Heart left ventricle (tissue), 16 donors: ENCODE measurements at places on chromosomes 4 and X. TPM values are rescaled to one million over a fixed set of nuclear protein-coding genes. Genes with fewer than 3 reads are reported as not detected.
A peak's percentile ranks its signal among the peaks of the same experiment; 100 is the strongest.

DNA sequence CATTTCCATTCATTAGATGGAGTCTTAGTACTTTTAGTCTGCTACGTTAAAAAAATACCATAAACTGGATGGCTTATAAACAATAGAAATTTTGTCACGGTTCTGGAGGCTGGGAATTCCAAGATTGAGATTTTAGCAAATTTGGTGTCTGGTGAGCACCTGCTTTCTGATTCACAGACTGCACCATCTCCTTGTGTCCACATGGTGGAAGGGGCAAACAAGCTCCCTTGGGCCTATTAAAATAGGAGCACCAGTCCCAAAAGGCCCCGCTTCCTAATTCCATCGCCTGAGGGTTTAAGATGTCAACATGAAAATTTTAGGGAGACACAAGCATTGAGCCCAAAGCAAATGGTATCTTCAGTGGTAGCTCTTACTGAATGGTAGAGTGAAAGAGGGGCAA is 120.5 kb upstream of the MAP9 start:
- DNase-seq, result no peak

The CT55 gene
- not detected for total RNA-seq

The OTUD6A gene
- not detected for total RNA-seq

The RHOXF2B gene
- total RNA-seq, result not detected

DNA sequence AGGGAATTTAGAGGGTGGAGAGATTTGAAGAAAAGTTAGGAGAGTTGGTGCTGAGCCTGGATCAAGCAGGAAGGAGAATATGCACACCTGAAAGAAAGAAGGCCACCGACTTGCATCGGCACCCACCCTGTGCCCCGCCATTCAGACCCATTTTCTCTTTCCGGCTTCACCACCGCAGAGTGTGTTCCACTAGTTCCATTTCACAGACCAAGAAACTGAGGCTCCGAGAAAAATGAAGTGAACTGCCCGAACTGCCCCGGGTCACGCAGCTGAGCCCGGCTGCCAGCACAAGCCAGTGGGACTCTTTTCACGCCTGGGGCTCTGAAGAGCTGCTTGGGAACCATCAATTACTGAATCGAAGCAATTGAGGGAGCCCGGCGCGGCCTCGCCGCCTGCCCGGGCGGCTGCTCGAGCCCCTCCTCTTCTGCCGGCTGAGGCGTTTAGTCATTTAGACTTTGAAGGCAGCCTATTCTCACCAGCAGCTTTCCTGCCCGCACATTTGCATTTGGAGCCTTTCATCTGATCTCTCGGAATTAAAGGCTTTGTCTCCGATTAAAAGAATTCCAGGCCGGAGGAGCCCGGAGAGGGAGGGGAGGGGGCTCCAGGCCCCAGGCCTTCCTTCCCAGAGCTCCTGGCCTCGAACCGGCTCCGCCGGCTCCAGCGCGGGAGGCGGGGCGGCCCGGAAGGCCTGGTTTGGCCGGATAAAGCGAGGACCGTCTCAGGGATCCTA is 140.2 kb upstream of the PJA1 start:
- DNase-seq, result no peak

The OCIAD2 gene
- total RNA-seq, result 14.4 TPM

- DNase-seq, result no peak
These were observed 5.7 kb upstream of the MPC1L start for GRCh38 chrX:40617566-40617965.

- no peak for DNase-seq
These were observed 743.2 kb downstream of the TRAM1L1 start for GRCh38 chr4:116342143-116342542.

GRCh38 chr4:3320361-3321023 is 27.7 kb downstream of the RGS12 start:
- DNase-seq, result no peak

DNA sequence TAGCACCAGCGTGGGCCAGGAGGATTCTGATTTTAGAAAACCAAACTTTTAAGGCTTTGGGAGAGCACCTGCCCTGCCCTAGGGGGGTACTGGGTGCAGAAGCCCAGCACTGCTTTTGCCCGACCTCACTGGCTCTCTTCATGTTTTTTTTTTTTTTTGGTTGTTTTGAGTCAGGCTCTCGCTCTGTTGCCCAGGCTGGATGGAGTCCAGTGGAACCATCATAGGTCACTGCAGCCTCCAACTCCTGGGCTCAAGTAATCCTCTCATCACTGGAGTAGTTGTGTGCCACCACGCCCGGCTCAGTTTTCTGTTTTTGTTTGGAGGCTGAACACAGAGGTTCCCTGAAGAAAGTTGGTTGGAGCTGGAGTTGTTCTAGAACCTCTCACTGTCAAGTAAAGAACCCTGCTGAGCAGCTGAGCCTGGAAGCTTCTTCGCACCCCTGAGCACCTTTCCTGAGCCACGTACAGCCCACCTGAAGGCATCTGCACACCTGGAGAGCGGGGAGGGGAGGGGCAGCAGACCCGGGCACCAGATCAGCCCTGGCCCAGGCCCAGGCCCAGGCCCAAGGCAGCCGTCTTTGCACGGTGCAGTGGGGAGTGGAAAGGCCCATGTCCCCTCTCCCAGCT is 49.5 kb downstream of the SHROOM2 start:
- DNase-seq, result no peak

The GLRB gene
- total RNA-seq, result 16.5 TPM

DNA sequence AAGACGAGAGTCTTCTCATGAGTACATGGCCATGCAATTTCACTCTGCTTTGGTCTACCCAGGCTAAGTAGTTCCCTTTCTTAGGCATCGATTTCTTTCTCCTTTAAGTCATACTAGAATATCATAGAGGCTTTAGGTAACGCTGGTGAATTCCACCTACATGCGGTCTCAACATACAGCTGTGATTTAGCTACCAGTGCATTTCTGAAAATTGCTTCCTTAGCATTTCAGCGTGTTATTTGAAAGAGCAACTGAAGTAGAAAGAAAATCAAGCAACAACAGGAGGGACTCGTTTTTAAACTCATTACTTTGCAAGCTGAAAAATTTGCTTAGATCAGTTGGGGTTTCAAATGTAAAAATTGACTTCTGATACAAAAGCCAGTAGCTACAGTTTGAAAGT is 48.1 kb upstream of the RASGEF1B start:
- DNase-seq, result no peak

GRCh38 chrX:133633950-133634349 is 218.7 kb upstream of the GPC4 start:
- DNase-seq, result no peak

- DNase-seq, result no peak
These were observed 1160.3 kb downstream of the FSTL5 start for GRCh38 chr4:161003418-161004057.

DNA sequence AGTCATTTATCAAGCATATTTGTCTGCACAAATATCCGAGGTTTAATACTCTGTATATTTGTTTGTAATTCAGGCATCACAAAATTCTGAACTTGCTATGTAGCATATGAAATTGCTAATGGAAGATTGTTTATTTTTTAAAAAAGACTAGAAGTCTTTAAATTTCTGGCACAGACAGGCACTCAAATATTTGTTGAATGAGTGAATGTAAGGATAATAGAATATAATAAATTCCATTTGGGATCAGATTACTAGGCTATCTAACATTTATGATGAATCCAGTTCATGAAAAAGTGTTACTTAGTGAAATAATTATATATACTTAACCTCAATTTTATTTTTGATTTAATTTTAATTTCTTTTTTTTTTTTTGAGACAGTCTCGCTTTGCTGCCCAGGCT is 30.4 kb upstream of the TEC start:
- no peak for DNase-seq

DNA sequence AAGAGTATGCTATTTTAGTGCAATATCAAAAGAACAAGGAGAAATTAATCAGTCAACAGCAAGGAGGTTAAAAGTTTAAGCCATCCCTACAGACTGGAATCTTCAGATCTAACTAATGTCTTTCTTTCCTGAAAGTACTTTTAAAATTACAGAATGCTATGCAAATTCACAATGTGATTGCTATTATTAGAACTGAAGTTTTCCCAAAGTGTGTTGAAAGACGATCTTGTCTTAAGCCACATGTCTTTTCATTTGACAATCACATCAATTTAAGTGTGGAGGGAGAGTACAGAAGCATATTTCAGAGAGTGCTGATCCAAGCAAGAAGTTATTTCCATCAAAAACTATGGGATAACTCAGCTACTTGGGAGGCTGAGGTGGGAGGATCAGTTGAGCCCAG is 64.7 kb upstream of the TNIP3 start:
- DNase-seq, result no peak

- no peak for DNase-seq
These were observed 341 bp upstream of the PRPS2 start for GRCh38 chrX:12790885-12791256.

The CLGN gene
- 53.7 TPM for total RNA-seq

DNA sequence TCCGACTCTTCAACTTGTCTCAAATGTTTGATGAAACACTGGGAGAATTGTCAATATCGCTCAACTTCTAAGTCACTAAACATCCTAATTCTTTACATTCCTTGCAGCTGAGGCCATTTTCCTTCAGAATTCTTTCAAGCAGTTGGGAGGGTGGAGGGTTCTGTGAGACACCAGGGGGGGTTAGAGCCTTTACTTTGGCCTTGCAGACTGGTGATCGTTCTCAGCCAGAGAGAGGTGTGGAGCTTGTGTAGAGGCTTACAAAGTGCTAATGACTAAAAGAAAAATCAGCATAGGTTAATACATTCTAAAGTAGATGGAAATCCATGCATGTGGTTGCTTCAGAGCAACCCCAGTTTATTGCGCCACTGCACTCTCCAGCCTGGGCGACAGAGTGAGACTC is 21.3 kb upstream of the SOX3 start:
- no peak for DNase-seq

GRCh38 chr4:32824336-32824735 is 2104.2 kb downstream of the PCDH7 start:
- no peak for DNase-seq

GRCh38 chr4:106690487-106690886 is 321.9 kb upstream of the GIMD1 start:
- DNase-seq, result no peak

GRCh38 chrX:11267425-11267824 is 25.8 kb upstream of the AMELX start:
- DNase-seq, result no peak

GRCh38 chr4:39621582-39621981 is 17.1 kb downstream of the SMIM14 start:
- DNase-seq, result peak; percentile 63

DNA sequence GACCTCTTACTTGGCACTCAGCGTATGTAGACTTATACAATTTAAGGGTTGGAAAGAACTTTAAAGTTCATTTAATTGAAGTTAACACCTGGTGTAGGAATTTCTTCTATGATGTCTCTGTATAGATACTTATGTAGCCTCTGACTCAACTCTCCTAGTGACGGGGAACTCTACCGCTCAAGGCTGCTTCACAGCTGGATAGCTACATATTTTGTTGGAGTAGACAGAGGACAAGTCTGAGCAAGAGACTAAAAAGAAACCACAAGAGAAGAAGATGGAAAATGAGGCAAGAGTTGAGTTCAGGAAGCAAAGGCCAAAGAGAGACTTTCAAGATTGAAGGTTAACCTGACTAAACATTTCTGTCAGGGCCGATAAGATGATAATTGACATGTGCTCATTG is 52.6 kb downstream of the GPR50 start:
- no peak for DNase-seq

The CTAG1A gene
- total RNA-seq, result not detected

GRCh38 chr4:169383724-169384123 is 113.0 kb upstream of the SH3RF1 start:
- DNase-seq, result no peak

GRCh38 chrX:52585892-52586291 is 68.8 kb downstream of the SSX7 start:
- no peak for DNase-seq

The NLGN4X gene
- 1.1 TPM for total RNA-seq

The SRPK3 gene
- total RNA-seq, result 40.9 TPM

The AP1AR gene
- 7.8 TPM for total RNA-seq

- no peak for DNase-seq
These were observed 131.6 kb upstream of the MED14 start for GRCh38 chrX:40866893-40867292.

DNA sequence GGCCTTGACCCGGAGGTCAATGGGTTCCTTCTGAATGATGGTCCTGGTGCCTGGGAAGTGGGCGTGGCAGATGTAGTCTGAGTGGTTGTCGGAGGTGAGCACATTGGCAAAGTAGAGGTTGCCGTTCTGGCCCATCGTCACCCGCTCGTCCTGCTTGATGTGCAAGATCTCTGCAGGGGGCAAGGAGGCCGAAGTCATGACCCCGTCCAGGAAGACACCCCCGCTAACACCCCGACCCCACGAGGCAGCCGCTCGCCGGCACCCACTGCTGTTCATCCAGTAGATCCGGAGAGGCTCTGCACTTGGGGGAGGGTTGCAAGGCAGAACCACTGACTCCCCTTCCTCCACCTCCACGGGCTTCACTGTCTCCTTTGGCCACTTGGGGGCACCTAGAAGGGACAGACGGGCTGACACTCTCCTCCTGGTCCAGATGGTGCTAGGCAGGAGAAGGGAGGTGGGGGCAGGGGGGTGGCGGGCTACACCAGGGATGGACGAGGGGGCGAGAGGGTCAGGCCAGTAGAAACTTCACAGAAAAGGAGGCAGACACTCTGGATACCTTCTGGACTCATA is 15.1 kb downstream of the L1CAM start:
- no peak for DNase-seq

The TMEM150C gene
- 13.3 TPM for total RNA-seq

The ADH1C gene
- 4.7 TPM for total RNA-seq

DNA sequence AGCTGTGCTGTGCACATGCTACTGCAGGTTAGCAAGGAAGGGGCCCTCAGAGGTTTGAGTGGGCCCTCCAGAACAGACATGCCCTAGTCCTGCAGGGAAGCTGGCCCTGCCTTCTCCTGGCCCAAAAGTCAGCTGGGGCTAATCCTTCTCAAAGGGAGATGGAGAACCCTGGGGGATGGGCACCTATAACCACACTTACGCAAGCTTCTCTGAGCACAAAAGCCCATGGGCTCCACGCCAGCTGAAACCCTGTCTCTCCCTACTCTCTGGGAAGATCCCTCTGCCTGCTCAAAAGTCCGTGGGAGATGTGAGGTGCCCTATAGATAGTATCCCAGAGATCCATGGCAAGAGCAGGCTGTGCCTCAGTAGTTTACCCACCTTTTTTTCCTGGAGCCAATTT is 58.9 kb upstream of the DKK2 start:
- no peak for DNase-seq

The JADE3 gene
- total RNA-seq, result 6.1 TPM

DNA sequence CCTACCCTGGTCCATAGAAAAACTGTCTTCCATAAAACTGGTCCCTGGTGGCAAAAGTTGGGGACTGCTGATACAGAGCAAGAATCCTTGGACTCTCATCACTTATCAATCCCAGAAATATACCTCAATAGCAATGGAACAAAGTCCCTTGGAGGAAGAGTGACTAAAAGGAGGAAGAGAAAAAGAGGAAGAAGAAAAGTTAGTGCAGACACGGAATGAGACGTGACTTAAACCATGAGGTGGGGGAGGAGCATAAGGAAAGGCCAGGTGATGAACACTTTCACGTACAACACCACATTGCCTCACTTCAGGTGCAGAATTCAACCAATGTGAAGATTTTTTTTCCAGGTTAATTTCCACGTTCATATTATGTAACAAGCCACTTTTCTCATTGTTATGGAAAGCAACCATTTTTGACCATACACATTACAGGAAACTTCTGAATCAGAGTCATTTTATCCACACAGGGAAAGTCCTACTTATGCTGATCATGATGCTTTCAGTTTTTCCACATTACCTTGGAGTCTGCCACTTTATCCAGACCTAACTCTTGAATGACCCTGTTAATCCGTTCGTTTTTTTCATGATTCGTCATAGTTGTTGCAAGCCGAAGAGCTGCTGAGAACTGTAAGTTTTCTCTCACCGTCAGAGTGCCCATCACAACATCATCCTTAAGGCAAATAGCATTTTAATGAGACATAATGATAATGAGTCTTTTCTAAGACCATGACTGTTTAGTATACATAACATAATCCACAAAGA is 27.7 kb downstream of the ABCG2 start:
- DNase-seq, result no peak

- DNase-seq, result peak; percentile 79
These were observed 30.7 kb downstream of the MSN start for GRCh38 chrX:65697915-65698796.
